ENCODE measurements at places on chromosomes 11 and 22.

DNA sequence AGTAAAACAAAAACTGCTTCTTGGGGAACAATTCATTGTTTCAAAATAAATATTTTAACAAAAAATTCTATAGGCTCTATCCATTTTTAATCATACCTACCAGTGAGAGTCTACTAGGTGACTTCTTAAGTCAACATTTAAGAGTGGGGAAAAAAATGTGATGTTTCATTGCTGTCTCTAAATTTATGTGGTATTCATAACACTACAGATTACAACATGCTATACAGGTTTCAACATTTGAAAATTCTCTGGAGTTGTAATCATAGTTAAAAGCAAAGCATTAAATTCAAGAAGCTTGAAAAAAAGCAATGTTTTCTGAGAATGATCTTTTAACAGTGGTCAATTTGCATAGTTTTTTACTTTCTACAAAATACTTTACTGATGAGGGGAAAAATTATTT is 18.3 kb downstream of the SBF2 start:
- DNase-seq = no peak

DNA sequence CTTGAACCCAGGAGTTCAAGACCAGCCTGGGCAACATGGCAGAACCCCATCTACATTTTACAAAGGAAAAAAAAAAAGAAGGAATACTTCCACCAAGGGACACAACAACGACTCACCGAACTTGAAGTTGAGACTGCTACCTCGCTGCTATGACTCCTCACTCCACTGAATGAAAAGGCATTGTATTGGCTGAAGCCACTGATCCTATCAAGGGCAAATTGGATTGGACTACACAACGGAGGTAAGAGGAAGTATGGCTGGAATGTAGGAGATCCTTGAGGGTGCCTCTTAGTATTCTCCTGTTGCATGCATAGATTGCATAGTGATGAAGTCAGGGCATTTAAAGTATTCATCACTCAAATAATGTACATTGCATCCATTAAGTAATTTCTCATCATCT is 97.9 kb downstream of the CWF19L2 start:
- no peak for DNase-seq

DNA sequence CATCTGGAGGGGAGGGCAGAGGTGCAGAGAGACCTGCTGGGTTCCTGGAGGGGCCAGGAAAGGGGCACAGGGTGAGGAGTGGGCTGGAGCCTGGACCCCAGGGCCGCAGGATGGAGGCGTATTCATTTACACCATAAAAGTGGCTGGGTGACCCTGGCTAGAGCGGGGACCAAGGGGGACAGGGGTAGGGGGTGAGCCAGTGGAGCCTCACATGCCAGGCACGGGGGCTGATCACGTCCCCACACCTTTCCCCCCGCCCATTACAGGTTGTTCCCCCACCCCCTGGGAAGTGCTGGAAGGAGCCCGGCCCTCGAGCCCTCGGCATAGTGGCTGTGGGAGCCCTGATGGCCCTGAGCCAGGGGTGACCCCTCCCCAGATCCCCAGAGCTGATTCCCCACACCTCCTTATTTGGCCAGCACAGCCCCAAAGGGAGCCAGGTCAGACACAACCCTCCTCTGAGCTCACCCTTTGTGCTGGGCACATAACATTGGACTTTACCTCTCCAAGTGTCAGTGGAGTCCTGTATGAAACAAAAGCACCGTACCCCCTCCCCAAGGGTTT is 781 bp downstream of the TCIRG1 start:
- no peak for DNase-seq

DNA sequence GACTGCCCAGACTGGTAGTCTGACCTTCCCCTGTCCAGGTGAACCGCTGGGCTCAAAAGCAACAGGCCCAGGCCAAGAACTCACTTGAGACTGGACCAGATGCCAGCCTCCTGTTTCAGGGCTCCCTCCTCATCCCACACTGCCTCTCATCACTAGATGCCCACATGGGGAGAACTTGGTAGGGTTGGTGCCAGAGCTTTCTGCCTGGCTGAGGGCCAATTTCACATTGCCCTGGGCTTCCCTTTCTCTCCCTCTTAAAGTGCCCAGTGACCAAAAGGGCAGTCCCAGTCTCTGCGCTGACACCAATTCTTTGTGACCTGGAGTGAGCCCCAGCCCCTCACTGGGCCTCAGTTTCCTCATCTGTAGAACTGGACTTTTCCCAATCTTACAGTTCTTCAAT is 41.7 kb downstream of the C11orf58 start:
- no peak for DNase-seq

GRCh38 chr11:3086114-3086513 is 28.9 kb upstream of the CARS1 start:
- no peak for DNase-seq

DNA sequence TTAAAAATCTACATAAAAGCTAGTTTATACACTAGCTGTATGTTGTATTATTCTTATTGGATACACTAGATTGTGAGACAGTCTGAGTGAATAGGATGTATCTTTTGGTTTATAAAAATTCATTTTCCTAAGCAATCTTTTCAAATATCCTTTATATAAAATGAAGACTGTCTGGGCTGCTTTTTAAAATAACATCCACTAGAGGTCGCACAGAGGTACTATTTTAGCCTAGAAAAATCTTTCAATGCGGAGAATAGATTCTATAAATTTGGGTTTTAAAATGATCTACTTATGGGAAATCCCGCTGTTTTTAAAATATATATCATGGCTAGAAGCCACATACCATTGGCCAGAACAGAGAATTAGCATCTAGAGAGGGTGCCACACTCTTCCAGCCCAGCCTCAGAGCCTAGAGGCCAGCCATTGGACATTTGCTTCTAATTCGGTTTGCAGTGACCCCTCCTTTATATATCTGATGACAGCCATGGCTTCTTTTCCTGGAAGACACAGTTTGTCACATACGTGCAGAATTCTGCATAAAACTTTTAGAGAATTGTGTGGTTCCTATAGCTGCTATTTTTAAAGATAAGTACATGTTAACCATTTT is 7.3 kb downstream of the C11orf97 start:
- DNase-seq = no peak

DNA sequence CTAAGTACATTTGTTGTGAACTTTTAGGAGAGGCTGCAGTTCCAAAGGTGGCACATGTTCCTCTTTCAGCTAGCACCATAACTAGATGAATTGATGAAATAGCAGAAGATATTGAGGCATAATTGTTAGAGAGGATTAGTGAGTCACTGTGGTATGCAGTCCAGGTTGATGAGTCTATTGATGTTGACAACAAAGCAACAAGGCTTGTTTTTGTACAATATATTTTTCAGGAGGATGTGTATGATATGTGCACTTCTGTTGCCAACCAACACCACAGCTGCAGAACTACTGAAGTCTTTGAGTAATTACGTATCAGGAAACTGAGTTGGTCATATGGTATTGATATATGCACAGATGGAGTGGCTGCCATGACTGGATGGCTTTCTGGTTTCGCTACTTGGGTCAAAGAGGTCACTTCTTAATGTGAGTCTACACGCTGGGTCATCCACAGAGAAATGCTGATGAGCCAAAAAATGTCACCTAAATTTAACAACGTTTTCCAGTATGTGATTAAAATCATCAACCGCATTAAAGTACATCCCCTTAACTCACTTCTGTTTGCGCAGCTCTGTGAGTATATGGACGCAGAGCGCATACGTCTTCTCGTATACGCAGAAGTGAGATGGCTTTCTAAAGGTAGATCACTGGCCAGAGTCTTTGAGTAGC is 261.3 kb upstream of the ANO5 start:
- DNase-seq = no peak

DNA sequence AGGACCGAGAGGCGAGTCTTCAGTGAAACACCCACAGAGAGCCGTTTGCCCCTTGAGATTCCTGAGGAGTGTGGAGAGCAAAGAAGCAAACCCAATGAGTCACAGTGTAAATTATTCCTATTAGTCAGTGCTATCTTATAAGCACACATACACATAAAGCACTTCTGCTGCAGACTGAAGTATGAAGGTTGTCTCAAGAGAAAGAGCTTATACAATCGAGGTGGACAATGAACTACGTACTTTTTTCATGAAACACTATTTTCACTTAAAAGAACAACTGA is 37.3 kb downstream of the GALNT18 start:
- peak; percentile 84 for DNase-seq

DNA sequence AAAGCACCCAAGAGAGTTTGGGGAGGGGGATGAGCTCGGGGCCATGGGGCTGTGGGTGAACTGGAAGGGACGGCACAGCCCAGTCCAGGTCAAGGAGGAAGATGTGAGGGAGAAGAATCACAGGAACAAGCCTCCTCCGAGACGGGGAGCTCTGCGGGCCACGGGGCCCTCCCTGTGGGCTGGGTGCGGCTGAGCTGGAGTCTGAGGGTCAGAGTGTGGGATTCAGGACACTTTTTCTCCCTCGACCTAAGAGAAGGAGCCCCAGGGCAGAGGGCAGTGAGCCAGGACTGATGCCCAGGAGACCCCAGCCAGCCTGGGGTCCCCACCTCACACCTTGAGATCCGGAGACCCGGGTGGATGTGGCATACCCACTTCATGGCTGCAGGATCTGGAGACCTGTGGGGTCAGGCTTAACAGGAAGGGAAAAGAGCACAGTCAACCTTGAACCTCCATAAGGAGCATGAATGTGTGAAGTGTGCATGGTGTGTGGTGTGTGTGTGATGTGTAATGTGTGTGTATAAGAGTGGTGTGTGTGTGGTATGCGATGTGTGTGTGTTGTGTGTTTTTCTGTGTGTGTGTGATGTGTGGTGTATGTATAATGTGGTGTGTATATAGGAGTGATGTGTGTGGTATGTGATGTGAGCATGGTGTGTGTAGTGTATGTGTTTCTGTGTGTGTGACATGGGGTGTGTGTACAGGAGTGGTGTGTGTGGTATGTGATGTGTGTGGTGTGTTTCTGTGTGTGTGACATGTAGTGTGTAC is 504.6 kb downstream of the BRD1 start:
- no peak for DNase-seq

- no peak for DNase-seq
Observed at GRCh38 chr11:9639985-9640384, 23.9 kb upstream of the SWAP70 start.

- DNase-seq = no peak
Observed at GRCh38 chr11:64267207-64267945, 16.0 kb downstream of the PLCB3 start.

- no peak for DNase-seq
Observed at GRCh38 chr22:46433318-46433717, 97.8 kb downstream of the TRMU start.

- DNase-seq = no peak
Observed at GRCh38 chr11:131875611-131876010, 505.2 kb downstream of the NTM start.

DNA sequence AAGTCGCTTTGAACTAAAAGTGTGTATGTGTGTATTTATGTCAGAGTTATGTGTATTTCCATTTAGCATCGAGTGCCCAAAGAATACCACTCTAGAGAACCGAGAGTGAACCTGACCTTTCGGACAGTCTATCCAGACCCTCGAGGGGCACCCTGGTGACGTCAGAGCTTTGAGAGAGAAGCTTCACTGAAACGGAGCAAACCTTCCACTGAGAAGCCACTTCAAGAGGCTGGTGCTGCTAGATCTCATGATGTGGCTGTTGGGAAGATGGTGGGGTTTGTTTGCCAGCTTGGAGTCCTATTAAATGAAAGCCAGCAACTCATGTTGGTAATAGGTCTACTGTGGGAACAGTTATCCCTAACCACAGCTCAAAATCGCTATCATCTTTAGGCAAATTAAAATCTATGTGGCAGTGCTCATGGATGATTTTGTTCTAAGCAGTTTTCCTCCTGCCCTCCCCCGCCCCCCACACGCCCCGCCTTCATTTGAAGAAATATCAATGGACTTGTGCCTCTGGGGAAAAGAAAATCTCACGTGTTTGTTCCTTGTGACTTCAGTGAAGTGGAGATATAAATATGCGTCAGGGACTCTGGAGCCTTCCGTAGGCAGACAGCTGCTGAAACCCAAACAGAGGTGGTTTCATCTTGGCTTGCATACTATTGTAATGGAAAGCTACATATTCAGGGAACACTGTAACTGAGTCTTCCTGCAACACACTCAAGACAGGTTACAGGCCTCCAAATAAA is 22.4 kb upstream of the C11orf96 start:
- DNase-seq = no peak

DNA sequence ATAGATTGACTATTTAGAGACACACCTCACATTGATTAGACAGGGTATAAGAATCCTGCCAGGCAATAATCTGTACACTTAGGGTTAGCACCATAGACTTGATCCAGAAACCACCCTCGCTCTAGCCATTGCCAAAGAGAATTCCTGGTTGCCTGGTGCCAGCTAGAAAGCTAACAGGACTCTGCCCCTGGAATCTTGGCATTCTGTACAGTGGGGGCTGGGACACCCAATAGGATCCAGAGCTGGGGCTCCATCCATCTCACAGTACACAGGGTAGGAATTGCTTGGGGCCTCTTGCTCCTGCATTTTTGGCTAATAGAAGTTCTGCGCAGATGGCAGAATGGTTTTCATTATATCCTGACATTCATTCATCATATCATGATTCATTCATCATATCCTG is 3.0 kb upstream of the APLNR start:
- no peak for DNase-seq

GRCh38 chr11:86244063-86244521 is 461 bp upstream of the EED start:
- DNase-seq = peak; percentile 80

GRCh38 chr22:36773935-36774334 is 2.0 kb downstream of the IFT27 start:
- no peak for DNase-seq

- no peak for DNase-seq
Observed at GRCh38 chr22:39177456-39177775, 24.9 kb upstream of the CBX7 start.

- DNase-seq = no peak
Observed at GRCh38 chr11:5689551-5689983, at the start of gene TRIM22. Gene TRIM22, plus strand, starts transcription at chr11:5689790. Its CDS starts 6,443 bp downstream, at chr11:5696233.

GRCh38 chr22:24011735-24012068 is 598 bp downstream of the CABIN1 start:
- DNase-seq = no peak

GRCh38 chr11:101441747-101442146 is 142.1 kb downstream of the TRPC6 start:
- no peak for DNase-seq

DNA sequence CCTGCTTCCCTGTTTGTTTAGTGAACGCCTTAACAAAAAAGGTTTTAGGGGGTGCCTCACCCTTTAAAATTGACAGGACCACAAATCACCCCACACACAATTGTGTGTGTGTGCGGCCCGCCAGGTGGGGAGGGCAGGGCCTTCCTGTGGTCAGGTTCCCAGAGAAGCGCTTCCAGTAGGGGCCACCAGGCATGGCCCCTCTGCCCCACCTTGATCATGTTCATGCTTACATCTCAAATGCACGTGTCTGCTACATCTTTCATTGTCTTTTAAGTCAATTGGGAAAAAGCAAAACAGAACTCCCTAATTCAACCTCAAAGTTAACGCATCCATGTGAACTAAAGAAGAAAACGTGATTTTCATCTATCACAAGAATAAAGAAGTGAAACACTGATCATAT is 1335.3 kb downstream of the TBC1D22A start:
- no peak for DNase-seq

GRCh38 chr11:1619449-1619848 is 2.5 kb downstream of the KRTAP5-4 start:
- DNase-seq = no peak

Data from RWPE2 (cell line).